Activated CD8-positive, alpha-beta memory T cell treated with anti-CD3 and anti-CD28 coated beads for 1 hour (primary cell): ENCODE measurements at places on chromosomes 7 and 10.

GRCh38 chr7:42128703-42129102, 108.3 kb downstream of the GLI3 start:
- DNase-seq, result no peak

GRCh38 chr10:132879408-132880127, 62.8 kb downstream of the CFAP46 start:
- DNase-seq, result no peak

- no peak for DNase-seq
Measured at GRCh38 chr7:23712368-23713284, 2.6 kb downstream of the STK31 start.

DNA sequence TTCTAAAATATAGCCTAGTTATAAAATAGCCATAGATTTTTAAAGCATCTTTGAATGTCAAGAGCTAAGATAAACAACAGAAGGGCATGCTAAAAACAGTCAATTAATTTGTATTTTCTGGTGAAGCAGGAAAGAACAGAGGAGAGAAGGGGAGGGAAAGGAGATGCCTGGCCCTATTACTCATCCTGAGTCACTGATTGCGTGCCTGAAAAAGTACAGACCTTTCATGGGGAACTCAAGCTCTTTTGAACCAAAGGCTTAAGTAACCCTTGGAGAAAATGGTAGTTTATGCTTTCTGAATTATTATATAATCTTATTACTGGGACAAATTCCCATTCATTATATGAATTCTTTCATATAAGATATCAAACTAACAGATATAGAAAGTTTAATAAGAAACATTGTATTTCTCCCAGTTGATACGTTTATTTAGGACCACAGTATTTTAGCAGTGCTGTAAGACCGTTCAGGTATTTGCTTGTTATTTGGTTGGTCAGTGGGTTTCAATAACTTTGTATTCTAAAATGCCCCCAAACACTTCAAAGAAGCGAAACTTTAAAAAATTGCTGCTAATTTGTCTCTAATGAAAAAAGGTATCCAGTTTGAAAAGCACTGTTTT, 151.3 kb downstream of the HGF start:
- DNase-seq, result no peak

DNA sequence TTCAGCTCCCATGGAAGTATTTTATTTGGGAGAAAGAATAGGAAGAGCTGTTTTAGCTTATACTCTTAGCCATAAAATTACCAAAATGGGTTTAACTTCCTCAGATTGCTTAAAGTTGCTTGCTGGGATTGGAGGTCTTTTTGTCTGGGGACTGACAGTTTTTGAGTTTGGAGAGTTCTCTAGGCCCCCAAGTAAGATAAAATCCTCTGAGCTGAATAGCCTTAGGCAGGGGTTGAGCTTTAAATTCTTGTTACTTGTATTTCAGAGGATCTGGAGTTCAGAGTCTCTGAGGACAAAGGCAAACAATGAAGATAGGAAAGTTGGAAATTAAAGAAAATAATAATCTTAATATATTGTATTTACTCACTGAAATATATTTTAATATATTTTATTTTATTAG, 294.4 kb upstream of the DKK1 start:
- DNase-seq, result no peak
